Right hindlimb (tissue), 1 donor: ENCODE measurements at places on chromosomes 5 and 9.

DNA sequence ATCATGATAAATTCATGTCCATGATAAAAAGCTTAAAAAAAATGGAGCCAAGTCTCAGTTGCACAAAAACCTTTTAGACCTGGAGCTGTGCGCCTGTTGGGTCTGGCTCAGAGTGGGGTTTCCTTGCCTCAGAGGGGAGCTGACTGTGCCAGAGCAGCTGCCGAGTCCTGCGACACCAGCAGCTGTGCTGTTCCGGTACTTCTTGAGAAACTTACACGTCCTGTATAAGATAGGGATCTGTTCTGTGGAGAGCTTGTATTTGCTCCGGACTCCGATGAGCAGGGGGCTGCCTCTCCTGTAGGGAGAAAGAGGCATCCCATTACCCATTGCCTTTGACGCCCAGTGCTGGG lies 28.6 kb downstream of the GFPT2 start:
- peak; percentile 46 for DNase-seq

- DNase-seq = no peak
Measured at GRCh38 chr5:62718324-62718723, 139.7 kb downstream of the LRRC70 start.

- DNase-seq = no peak
Measured at GRCh38 chr9:21081451-21081850, 3.7 kb upstream of the IFNB1 start.

GRCh38 chr5:125896368-125896767 lies 526.8 kb upstream of the GRAMD2B start:
- DNase-seq = no peak

- no peak for DNase-seq
Measured at GRCh38 chr5:42875785-42876374, 64.2 kb upstream of the SELENOP start.

- no peak for DNase-seq
Measured at GRCh38 chr9:83715794-83716193, 8.0 kb upstream of the UBQLN1 start.

DNA sequence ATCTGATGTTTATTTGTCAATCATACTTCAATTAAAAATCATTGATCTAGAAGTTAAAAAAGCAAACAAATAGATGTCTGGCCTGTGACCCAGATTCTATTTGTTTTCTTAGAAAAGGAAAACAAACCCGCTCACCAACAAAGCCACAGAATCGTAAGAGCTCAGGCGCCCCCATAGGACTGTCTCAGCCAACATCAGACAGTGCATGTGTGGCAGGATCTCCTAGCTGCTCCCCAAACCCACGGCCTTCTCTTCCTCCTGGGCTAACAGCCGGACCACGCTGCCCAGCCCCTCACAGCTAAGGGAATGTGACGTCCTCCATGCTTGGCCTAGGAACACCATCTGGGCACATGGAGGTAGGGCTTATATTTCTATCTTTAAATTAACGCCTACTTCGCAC lies 19.4 kb downstream of the OR2Y1 start:
- no peak for DNase-seq

GRCh38 chr5:167816354-167816753 lies 475.1 kb upstream of the WWC1 start:
- no peak for DNase-seq

GRCh38 chr9:130284690-130285089 lies 19.1 kb downstream of the HMCN2 start:
- no peak for DNase-seq

GRCh38 chr5:73311291-73312110 lies 137.1 kb downstream of the FOXD1 start:
- peak; percentile 70 for DNase-seq

DNA sequence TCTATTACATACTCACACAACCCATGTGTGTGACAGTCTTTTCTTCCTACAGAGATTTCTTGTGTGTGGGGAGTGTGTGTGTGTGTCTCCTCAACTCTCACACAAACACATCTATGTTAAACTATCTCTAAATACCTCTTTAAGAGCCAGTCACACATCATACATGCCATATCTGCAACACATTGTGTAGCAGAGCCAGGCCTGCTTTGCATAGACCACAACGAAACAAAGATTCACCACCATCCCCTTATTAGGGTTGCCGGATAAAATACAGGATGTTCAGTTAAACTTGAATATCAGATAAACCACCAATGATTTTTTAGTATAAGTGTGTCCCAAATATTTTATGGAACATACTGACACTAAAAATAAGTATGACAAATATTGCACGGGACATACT lies 2.3 kb downstream of the FAM170A start:
- no peak for DNase-seq

DNA sequence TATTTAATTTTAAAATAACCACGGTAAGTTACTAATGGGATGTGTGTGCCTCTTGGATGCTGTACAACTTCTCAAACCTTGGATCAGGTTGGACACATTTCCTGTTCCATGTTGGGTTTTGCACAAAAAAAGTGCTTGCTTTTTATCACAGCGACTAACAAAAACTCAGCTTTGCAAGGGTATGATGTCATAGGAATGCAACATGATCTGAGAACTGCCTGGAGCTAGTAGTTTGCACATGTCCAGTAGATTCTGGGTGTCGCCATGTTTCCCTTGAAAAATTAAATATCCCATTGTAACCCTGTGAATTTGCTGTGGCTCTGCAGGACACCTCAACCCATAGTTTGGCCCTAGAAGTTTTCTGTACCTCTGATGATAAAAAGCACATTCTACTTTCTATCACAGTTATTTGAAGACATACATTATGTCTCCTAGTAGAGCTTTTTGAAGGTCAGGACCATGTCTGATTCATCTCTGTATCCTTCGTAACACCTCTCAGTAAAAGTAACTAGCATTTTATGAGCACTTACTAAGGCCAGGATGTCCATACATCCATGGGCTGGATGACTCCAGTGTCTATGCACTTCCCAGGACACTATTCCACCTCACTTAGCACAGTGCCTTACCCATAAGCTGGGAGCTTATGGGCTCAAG lies 11.5 kb upstream of the FRMPD1 start:
- no peak for DNase-seq

GRCh38 chr5:111572561-111572960 lies 60.2 kb upstream of the STARD4 start:
- DNase-seq = no peak

GRCh38 chr5:150394131-150394530 lies 18.6 kb downstream of the CD74 start:
- no peak for DNase-seq

DNA sequence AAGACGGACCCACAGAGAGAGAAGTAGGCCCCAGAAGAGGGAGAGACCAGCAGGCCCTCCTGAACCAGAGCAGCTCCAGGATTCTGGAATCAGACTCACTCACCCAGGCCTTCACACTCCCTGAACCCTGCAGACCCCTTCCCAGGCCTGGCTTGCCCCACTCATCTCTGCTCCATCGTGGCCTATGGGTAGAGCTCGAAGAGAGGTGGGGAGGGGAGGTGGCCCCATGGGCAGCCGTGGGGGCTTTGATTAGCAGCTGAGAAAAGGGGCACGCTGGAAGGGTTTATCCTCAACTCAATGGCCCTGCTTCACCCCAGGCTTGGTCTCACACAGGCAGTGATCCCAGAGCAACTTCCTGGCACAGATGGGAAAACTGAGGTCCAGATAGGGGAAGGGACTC lies 613 bp downstream of the MYMK start:
- no peak for DNase-seq

DNA sequence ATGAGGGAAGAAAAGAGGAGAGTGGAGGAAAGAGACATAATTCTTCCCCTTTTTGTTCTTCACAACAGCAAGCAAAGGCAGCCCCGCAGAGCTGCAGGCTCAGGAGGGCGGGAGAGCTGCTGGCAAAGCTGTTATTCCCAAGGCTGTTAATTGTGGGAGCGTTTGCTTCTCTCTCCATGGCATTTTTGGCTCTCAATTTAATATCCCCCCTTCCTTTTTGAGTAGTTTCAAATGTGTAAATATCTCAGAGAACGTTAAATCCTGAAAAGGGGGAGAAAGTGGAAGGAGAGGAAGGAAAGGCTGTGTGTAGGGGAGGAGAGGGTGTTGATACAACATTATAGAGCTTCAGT lies 165.7 kb downstream of the NSG2 start:
- DNase-seq = no peak

GRCh38 chr5:1420211-1421195 lies 24.7 kb downstream of the SLC6A3 start:
- DNase-seq = no peak

DNA sequence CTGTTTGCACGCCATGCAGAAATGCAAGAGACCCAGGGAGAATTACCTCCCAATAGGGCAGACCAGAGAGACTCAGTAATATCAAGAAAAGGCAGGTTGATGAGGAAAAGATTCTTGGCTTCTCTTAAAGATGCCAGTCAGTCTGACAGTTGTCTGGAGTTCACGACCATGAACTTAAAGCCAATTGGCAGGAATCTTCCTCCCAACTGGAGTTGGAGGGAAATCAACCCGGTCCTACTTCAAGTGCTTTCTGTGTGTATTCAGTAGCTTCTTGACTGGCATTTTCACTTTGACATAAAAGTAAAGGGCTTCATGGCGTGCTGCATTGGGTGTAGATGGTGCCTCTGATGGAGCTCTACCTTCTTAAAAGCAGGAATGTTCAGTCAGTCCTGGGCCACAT lies 144.3 kb downstream of the GOLPH3 start:
- no peak for DNase-seq

GRCh38 chr5:160649304-160649703 lies 202.7 kb downstream of the ATP10B start:
- no peak for DNase-seq

DNA sequence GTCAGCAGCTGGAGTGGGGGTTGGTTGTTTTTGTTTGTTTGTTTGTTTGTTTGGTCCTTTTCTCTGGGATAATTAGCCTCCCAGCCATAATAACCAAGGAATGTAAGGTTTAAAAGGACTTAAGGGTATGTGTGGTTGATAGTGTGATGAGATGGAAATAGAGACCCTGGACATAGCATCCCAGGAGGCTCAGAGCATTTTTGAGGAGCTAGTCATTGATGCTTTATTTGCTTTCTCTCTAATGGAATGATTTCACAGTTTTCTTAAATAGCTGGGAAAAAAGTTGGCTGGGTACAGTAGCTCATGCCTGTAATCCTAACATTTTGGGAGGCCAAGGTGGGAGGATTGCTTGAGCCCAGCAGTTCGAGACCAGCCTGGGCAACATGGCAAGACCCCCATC lies 45.1 kb downstream of the TTC1 start:
- no peak for DNase-seq

GRCh38 chr9:642014-642413 lies 199.5 kb upstream of the DMRT1 start:
- DNase-seq = no peak

- no peak for DNase-seq
Measured at GRCh38 chr9:130473566-130473965, 28.8 kb downstream of the ASS1 start.

DNA sequence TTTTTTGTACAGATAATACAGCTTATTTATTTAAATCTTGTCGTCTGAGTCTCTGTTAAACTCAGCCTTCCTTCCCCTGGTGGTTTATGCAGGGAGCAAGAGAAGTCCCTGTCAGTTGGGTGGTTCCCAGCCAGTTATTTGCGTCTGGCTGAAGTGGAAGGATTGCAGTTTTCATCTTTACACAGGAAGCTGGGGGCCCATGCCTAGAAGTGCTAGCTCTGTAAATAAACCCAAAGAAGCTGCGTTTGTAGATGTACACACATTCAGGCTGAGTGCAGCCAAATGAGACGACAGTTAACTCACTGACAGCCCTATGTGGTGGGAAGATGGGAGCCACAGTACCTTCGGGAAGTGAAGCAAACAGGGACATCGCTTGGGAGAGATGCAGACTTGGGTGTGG lies 122.1 kb downstream of the SAXO1 start:
- peak; percentile 49 for DNase-seq

DNA sequence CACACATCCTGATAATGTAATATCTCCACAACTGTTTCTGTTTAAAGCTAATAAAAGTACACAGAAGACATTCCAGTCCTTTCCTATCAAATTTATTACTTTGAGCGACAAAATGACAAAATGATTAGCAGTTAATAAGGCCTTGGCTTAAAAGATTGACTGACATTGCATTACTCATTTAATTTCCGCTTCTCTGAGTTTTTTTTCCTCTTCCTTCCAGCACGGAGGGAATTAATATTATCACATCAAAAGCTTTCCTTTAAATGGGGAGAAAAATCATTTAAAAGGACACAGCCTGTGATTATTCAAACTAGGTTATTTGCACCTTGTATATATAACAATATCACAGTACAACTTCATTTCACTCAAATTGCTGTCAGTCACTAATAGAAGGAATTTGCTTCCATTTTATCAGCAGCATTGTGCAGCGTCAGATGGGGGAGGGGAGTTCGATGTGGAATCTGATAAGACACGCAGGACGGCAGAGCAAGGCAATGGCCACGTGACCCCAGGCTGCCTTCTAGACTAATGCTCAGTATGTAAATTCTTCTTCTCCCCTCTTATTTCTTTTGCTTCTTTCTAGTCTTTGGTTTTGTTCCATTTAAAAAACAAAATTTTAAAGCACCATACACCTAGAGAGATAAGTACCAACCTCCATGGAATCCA lies 400.5 kb downstream of the IRX1 start:
- no peak for DNase-seq

- DNase-seq = no peak
Measured at GRCh38 chr9:105355781-105356180, 92.1 kb upstream of the FSD1L start.

GRCh38 chr5:89371646-89372045 lies 488.7 kb upstream of the MEF2C start:
- no peak for DNase-seq

GRCh38 chr9:136777359-136777758 lies 13.0 kb upstream of the LCN15 start:
- peak; percentile 4 for DNase-seq

DNA sequence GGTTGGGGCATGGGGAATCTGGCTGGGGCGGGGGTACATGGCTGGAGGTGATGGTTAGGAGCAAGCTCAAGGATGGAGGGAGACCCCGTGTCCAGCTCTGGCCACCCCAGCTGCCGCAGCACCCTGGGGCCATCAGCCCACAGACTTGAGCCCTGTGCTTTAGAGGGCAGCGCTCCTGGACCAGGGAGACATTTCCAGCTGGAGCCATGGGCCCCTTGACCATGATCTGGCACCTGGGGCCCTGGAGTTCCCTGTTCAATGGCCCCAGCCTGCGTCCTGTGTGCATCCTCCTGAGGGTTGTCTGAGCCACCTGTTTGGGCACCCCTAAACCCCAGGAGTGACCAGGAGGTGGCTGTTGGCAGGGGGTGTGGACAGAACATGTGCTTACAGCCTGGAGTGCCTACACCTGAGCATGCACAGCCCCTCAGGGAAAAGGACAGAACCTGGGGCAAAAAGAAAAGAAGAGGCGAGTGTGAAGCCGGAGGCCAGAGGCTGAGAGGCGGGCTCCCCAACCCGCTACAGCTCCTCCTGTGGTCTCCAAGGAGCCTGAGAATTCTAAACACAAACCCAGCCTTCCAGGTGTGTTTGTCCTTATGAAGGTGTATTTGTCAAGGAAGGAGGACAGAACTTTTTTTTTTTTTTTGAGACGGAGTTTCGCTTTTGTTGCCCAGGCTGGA lies 126.7 kb downstream of the C9orf50 start:
- no peak for DNase-seq

DNA sequence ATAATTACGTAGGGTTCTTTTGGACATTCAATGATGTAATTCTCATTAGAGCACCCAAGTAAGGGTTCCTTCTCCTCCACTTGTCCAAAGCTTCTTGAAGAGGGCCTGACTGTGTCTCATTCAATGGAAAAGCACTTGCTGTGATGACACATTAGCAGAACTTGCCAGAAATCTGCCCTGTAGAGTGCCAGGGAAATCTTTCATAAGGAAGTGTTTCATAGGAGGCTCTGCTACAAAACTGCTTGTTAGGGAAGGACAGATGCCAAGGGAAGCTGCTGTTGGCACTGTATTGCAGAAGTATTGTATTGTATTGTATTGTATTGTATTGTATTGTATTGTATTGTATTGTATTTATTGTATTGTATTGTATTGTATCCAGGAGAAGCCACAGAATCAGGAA lies 45.5 kb upstream of the MPDZ start:
- no peak for DNase-seq
